ENCODE measurements at places on chromosomes 11 and 22. TPM values are rescaled to one million over a fixed set of nuclear protein-coding genes. Genes with fewer than 3 reads are reported as not detected.

DNA sequence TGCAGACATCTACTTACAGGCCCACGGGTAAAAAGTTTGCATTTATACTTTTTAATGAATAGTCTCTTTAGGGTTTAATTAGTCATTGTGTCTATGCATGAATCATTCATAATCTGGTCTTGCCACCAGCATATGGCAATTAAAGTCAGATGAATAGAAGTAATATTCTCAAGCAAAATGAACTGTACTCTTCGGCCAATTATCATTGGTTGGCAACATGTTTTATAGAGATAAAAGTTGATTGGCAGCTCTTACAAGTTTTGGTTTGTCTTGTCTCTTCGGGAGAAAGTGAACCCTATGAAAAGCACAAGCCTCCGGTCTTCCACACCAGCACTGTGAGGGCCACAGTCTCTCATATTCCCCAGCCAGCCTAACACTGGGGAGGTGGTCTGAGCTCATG lies 97.8 kb downstream of the OSBP2 start:
- H3K27me3 ChIP-seq: peaks cover 4% of the 10 kb centered on the region
- no peak overlapping the region for H3K27ac ChIP-seq
- no peak for DNase-seq
- H3K4me1 ChIP-seq: no peaks in the 10 kb centered on the region

GRCh38 chr11:2691991-2692875 lies 7.6 kb downstream of the KCNQ1OT1 start:
- H3K36me3 ChIP-seq: no peaks in the 10 kb centered on the region
- DNase-seq: no peak
- H3K4me1 ChIP-seq: peaks cover 75% of the 10 kb centered on the region
- no peaks in the 10 kb centered on the region for H3K27me3 ChIP-seq
- H3K4me3 ChIP-seq: peak overlapping the region; percentile 0

DNA sequence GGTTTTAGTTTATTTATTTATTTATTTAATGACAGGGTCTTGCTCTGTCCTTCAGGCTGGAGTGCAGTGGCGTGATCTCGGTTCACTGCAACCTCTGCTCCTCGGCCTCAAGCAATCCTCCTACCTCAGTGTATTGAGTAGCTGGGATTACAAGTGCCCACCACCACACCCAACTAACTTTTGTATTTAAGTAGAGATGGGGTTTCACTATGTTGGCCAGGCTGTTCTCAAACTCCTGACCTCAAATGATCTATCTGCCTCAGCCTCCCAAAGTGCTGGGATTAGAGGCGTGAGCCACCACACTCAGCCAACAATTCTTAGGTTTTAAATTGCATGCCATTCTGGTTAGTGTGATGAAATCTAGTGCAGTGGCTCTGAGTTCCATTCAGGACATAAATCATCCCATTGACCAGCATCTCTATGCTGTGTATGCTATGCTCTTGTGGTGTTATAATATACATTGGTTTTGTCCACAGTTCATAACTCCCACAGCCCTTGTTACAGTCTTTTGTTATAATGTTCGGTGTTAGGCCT lies 28.5 kb downstream of the ZNF280B start:
- H3K27me3 ChIP-seq: no peaks in the 10 kb centered on the region
- no peak for DNase-seq
- no peaks in the 10 kb centered on the region for H3K4me1 ChIP-seq
- no peak overlapping the region for H3K27ac ChIP-seq
- peaks cover 6% of the 10 kb centered on the region for H3K36me3 ChIP-seq

- H3K36me3 ChIP-seq: peaks cover 14% of the 10 kb centered on the region
- no peak overlapping the region for H3K27ac ChIP-seq
- H3K4me3 ChIP-seq: no peak overlapping the region
- no peaks in the 10 kb centered on the region for H3K27me3 ChIP-seq
- DNase-seq: no peak
Measured at GRCh38 chr11:72037554-72038311, 39.0 kb downstream of the IL18BP start.

- H3K4me3 ChIP-seq: no peak overlapping the region
- DNase-seq: no peak
- peaks cover 10% of the 10 kb centered on the region for H3K4me1 ChIP-seq
Measured at GRCh38 chr22:21917181-21917958, 35.3 kb downstream of the PPM1F start.

DNA sequence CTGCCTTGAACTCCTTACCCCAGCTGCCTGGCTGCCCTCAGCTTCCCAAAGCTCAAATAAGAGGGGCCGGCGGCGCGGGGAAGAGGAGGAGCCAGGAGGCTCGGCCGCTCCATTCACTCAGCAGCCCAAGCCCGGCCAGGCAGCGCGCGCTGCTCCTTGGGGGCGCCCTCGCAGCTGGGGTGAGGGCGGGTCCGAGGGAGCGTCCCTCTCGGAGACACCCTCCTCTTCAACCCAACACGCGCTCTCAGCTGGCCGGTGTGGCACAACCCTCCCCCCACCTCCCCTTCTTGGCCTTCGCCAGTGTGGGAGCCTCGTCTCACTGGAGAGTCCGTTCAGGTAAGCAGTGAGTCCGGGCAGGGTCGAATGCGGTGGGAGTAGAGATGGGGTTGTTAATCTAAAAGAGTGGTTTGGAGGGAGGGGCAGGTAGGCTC lies at the start of gene WT1:
Gene WT1 (minus strand): TSS at position 29 of the 431 bp plus-strand sequence.
- peaks cover 23% of the 10 kb centered on the region for H3K36me3 ChIP-seq
- peaks cover 69% of the 10 kb centered on the region for H3K4me1 ChIP-seq
- H3K27me3 ChIP-seq: peaks cover 88% of the 10 kb centered on the region
- peak within 1 kb of the TSS; percentile 96 for H3K4me3 ChIP-seq
- DNase-seq: peak; percentile 80

- no peak overlapping the region for H3K4me3 ChIP-seq
- H3K4me1 ChIP-seq: no peaks in the 10 kb centered on the region
- no peak for DNase-seq
- no peaks in the 10 kb centered on the region for H3K36me3 ChIP-seq
- no peak overlapping the region for H3K27ac ChIP-seq
- H3K27me3 ChIP-seq: no peaks in the 10 kb centered on the region
Measured at GRCh38 chr11:91299980-91300379, 924.6 kb upstream of the FAT3 start.

DNA sequence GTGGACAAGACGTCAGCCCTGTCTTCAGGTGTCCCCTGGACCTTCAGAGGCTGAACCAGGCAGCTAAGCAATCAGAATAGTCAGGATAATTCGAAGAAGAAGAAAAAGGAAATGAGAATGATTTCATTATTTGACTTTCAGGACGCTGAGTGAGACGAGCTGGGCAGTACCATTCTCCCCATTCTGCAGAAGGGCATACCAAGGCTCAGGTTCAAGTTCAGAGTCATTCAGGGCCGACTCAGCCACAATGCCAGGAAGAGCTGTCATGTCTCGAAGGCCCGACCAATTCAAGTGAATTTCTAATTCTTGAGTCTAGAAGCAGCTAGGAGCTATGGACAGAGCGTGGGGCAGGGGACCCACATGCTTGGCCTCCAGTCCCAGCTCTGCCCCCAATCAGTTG lies 33.8 kb upstream of the CD82 start:
- H3K27me3 ChIP-seq: peaks cover 12% of the 10 kb centered on the region
- H3K4me1 ChIP-seq: peaks cover 18% of the 10 kb centered on the region
- H3K27ac ChIP-seq: no peak overlapping the region

- H3K4me1 ChIP-seq: peaks cover 7% of the 10 kb centered on the region
- DNase-seq: no peak
- H3K27me3 ChIP-seq: no peaks in the 10 kb centered on the region
- H3K27ac ChIP-seq: no peak overlapping the region
- no peak overlapping the region for H3K4me3 ChIP-seq
Measured at GRCh38 chr11:102414559-102414958, 38.0 kb downstream of the TMEM123 start.

- no peaks in the 10 kb centered on the region for H3K27me3 ChIP-seq
- DNase-seq: no peak
- peaks cover 19% of the 10 kb centered on the region for H3K36me3 ChIP-seq
- H3K4me3 ChIP-seq: no peak overlapping the region
- H3K4me1 ChIP-seq: no peaks in the 10 kb centered on the region
Measured at GRCh38 chr11:65401803-65402248, 15.4 kb downstream of the FRMD8 start.

DNA sequence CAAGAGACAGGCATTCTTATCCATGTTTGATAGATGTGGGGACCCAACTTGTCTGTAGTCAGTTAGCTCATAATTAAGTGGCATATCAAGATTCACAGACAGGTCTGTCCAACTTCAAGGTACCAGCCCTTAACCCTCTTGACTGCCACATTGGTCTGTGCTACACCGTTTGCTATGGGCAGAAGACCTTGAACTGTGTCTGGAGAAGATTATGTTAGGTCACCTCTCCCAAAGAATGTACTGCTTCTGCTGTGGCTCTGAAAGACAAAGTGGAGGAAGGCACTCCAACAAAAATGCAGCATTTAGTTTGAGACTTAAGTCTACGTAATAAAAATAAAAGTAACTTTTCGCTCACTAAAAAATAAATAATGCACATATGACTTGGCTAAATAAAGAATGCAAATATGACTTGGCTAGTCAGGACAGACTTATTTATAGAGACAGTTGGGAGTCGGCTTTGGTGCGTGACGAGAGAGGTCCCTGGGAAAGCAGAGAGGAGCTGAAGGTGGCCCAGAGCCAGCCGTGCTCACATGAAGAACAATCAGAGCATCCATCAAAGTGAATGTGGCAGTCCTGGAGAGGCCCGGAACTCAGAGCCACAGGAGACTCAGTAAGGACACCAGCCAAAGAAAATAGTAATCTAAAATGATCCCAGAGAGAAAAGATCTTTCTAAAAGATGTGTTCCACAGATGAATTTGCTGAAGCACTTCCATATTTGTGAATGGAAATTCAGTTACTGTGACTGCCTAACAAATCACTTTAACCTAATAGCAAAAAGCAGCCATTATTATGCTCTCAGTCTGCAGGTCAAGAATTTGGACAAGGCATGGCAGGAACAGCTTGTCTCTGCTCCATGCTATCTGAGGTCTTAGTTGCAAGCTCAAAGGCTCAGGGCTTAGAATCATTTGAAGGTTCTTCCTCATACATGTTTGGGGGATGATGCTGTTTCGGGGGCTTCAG lies 35.0 kb downstream of the CWC15 start:
- H3K4me1 ChIP-seq: peaks cover 34% of the 10 kb centered on the region
- no peaks in the 10 kb centered on the region for H3K27me3 ChIP-seq
- peak; percentile 45 for DNase-seq
- H3K27ac ChIP-seq: peak overlapping the region; percentile 82

DNA sequence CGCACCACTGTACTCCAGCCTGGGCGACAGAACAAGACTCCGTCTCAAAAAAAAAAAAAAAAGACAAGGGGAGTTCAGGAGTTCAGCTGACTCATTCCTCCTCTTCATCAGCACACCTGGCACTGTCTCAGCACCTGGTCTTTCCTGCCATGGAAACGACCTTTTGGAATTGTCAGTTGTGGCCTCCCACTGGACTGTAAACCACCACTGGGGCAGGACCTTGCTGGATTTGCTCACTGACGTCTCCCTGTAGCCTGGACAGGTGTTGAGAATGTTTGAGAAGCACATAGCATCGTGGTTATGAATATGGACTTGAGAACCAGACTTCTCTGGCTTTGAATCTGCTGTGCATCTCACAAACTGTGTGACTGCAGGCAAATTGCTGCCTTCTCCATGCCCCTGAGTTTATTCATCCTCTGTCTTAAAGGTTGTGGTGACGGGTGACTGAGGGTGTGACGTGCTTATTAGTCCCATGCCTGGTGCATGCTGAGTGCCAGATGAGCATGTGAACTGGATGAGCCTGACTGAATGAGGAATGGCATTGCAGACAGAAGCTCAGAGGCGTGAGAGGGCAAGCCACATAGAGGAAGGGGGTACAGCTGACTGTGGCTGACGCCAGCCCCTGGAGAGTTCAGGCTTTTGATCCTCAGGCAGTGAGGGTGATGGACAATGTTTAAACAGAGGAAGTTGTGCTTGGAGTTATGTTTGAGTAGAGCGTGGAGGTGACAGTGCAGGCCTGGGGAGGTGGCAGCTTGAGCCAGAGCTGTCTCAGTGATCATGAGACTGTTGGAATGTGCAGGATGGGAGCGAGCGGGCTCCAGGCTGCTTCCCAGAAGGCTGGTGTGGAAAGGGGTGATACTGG lies 12.7 kb downstream of the TOM1 start:
- peak overlapping the region; percentile 3 for H3K27ac ChIP-seq
- peaks cover 25% of the 10 kb centered on the region for H3K4me1 ChIP-seq
- H3K4me3 ChIP-seq: no peak overlapping the region
- no peaks in the 10 kb centered on the region for H3K27me3 ChIP-seq
- H3K36me3 ChIP-seq: peaks cover under 1% of the 10 kb centered on the region

DNA sequence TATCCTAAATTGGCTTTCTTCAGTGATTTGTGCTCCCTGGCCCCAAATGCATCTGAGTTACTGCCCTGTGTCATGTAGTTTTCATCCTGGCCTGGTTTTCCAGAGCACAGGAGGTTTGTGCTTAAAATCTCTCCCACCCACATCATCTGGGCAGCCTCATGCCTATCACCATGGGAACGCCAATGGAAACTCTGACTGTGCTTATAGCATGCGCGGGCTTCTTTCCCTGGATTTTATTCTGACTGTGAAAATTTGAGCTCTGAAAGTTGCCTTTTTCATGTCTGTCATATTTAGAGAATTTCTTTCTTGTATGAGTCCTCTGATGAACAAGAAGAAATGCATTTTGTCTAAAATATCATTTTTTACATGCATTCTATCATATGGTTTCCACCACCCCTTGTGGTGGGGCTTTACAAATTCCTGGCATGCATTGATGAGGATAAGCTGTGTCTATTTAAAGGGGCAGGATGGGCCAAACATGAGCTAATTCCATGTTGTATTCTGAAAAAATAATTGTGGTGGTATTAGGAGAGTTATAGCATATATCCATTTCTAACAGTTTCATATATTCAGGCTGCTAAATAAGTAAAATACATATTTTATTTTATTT lies 55.1 kb downstream of the IRAG1 start:
- H3K27ac ChIP-seq: peak overlapping the region; percentile 0
- no peaks in the 10 kb centered on the region for H3K27me3 ChIP-seq
- no peak overlapping the region for H3K4me3 ChIP-seq
- no peak for DNase-seq
- H3K4me1 ChIP-seq: peaks cover 22% of the 10 kb centered on the region
- H3K36me3 ChIP-seq: no peaks in the 10 kb centered on the region

GRCh38 chr11:115188898-115189278 lies 315.3 kb downstream of the CADM1 start:
- DNase-seq: no peak
- H3K27me3 ChIP-seq: peaks cover 2% of the 10 kb centered on the region
- H3K36me3 ChIP-seq: no peaks in the 10 kb centered on the region
- H3K4me3 ChIP-seq: no peak overlapping the region

GRCh38 chr11:63641727-63642126 lies 27.5 kb upstream of the PLAAT3 start:
- no peaks in the 10 kb centered on the region for H3K27me3 ChIP-seq
- no peak overlapping the region for H3K27ac ChIP-seq
- no peaks in the 10 kb centered on the region for H3K4me1 ChIP-seq
- peaks cover 26% of the 10 kb centered on the region for H3K36me3 ChIP-seq
- H3K4me3 ChIP-seq: no peak overlapping the region

DNA sequence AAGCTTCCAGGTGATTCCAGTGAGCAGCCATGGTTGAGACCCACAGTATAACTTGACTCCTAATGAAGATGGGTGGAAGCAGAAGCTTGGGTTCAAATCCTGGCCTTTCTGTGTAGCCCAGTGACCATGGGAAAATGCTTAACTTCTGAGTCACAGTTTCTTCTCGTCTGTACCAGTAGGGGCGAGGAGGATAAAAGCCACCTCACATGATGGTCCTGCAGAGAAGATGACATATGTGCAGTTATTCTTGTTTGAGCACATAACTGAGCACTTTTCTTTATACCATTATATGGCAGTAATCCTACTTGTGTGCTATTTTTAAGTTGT lies 4.9 kb downstream of the TMEM109 start:
- no peak for DNase-seq
- H3K4me1 ChIP-seq: peaks cover 19% of the 10 kb centered on the region
- peaks cover 12% of the 10 kb centered on the region for H3K36me3 ChIP-seq

Gene TRIM29
- 9.7 TPM for total RNA-seq

Data from mesothelial cell of epicardium (in vitro differentiated cells).